NCI-H1048 (cell line): ENCODE measurements at places on chromosomes 11 and 22.

GRCh38 chr11:26632691-26633159 is 60.7 kb upstream of the MUC15 start:
- DNase-seq, result no peak

- no peak for DNase-seq
Observed at GRCh38 chr22:45638834-45639746, 32.5 kb upstream of the ATXN10 start.

DNA sequence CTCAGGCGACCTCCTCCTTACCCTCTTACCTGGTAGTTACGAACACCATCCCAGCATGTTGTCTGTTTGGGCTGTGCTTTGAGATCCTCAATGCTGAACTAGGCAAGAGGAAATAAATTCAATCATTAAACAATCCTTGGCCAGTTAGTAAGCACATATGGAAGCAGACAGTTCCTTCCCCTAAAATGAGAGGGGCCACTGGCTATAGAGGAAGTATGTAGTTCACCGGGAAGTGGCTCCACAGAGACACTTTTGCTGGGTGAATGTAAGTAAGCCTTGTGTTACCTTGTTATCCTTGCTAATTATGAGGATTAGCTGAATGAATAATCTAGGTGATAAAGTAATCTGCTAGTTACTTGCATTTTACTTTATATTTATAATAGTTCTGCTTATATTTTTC is 2.9 kb downstream of the THYN1 start:
- DNase-seq, result no peak

DNA sequence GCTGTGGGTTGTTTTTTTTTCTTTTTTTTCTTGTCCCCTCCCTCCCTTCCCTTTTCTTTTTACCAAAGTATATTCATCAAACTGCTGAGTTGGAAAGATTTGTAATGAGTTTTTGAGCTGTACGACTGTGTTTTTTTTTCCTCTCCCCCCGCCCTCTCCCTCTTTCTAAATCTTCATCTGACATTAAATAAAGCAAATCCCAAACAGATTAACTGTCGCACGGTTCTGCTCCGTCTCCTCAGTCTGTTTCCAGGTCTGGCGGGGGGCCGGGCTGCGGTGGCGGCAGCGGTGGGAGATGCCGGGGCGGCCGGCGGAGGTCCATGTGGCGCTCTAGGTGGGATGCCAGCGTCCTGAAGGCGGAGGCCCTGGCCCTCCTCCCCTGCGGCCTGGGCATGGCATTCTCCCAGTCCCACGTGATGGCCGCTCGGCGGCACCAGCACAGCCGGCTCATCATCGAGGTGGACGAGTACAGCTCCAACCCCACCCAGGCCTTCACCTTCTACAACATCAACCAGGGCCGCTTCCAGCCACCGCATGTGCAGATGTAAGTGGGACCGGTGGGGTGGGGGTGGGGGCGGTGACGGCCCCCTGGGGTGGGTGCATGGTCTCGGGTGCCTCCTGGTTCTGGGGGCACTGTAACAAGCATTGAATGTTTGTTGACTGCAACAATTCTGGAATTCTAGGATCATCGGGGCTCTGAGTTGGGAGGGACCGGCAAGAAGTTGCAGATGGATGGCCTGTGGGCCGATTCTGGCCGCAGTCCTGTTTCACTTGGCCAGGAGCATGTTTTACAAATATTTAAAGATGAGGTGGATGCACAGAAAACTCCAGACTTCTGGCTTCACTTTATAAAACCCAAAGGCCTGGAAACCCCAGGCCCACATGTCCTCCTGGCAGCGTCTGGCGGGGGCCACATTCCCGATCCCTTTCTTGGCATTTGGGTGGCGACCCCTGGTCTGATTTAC is 13.1 kb downstream of the MPPED1 start:
- DNase-seq, result no peak

GRCh38 chr11:61949169-61950034 is 749 bp upstream of the BEST1 start:
- peak; percentile 77 for DNase-seq

DNA sequence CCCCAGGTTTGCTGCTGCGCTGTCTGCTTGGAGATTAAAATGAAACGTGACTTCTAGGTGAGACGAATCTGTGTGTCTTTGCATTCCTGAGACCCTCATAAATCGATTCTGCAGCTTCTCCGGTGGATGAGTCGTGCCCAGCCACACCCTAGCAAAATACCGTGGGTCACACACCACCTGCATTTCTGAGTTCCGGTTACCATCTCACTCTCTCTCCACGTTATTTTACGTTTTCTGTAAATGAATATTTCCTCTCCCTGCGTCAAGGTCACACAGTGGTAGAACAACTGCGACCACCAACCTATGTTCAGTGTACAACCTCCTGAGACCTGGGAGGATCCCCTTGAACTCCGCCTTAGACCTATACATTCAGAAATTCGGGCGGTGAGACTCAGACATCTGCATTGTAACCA is 1.1 kb downstream of the YWHAH start:
- no peak for DNase-seq

- DNase-seq, result no peak
Observed at GRCh38 chr11:62472063-62472884, 53.4 kb downstream of the SCGB1A1 start.

DNA sequence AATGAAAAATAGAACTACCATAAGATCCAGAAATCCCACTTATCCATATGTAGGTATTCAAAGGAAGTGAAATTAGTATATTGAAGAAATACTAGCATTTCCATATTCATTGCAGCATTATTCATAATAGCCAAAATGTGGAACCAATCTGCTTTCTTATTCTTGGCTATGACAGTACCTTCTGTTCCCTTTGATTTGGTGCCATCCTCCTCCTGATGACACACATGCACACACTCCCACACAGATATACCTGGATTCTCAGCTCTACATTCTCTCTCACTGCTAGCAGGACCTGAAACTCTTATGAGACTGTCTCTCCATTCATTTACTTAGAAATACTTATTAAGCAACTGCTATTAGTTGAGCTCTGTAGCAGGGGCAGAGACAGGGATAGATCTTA is 582.6 kb upstream of the TENM4 start:
- DNase-seq, result no peak

GRCh38 chr22:39966470-39966869 is 6.3 kb downstream of the TMA7B start:
- DNase-seq, result no peak

DNA sequence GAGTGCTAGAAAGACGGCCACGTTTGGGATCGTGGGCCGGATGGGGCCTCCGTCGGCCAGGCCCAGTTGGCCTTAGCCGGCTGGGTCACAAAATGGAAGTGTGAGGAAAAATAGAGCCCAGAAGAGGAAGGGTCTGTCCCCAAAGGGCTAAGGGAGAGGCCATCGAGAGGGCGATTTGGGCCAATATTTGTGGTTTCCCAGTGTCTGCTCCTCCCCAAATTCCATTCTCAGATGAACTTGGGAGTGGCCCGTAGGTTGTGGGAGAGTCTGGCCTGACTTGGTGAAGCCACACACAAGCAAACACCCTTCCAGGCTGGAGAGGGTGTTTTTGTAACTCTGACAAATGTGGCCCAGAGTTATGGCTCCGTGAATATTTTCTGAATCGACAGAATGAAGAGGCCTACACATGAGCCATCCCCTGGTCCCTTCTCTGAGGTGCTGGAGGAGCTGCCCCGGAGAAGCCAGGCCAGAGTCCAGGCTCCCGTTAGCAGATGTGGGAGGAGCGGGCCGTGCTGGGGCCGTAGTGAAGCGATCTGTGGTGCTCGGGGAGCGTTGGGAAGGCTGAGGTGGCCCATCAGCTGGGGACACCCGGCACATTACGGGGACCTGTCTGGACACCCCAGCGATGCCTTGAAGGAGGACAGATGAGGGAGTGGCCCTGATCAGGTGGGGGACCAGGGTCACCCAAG is 73.5 kb upstream of the PPARA start:
- DNase-seq, result no peak
